Right hindlimb (tissue), 1 donor: ENCODE measurements at places on chromosomes 7 and 10.

DNA sequence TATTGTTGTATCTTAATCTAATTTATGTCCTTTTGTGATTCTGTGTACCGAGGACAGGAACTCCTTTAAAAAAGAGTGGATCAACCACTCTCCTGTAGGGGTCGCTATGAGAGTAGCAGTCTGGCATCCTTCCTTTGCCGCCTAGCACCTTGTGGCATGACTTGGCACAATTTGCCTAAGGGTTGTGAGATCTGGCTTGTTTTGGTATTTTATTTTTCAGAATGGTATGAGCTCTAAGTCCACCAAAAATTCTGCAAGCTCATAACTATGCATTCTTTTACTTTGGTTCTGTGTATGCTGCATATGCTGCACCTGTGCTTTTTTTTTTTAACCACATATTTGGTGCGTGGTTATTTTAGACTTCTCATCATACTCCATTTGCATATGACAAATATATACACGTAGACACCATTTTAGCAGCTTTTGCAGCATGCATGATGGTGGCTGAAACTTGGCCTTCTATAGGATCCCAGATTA, 112.8 kb downstream of the CDK14 start:
- DNase-seq = no peak

DNA sequence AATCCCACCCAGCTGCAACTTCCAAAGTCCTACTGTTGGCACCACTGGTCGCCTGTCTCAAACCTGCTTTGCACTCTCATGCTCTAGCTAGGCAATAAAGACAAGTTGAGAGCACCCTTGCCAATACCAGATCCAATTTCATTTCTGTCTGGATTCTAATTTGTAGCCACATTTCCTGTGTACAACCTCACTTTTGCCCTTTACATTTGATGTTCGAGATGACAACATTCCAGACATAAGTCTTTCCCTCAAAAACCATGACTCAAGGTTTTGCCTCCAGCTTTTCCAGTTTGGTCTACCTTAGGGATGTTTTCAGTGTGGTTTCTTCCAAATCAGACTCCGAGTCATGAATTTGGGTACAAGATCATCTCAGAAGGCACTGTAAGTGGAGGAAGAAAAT, 309.0 kb downstream of the GPAM start:
- DNase-seq = no peak

DNA sequence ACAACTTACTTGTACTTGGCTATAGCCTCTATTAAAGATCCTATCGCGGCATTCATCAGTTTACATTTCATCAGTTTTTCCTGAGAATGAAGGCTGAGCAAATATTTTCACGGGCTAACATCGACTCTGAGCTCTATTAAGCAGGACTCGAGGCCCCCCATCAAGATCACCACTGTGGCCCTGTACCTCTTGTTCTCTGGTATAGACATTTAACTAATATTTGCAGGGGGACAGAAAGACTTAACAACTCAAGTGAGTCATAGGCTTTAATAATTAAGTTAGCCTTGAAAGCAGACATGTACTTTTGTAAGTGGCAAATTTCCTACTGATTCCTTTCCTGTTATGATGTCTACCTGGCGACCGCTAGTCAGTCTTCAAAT, 45.4 kb downstream of the DOCK4 start:
- DNase-seq = no peak

GRCh38 chr7:5428478-5429252, 5.0 kb upstream of the TNRC18 start:
- DNase-seq = peak; percentile 82

DNA sequence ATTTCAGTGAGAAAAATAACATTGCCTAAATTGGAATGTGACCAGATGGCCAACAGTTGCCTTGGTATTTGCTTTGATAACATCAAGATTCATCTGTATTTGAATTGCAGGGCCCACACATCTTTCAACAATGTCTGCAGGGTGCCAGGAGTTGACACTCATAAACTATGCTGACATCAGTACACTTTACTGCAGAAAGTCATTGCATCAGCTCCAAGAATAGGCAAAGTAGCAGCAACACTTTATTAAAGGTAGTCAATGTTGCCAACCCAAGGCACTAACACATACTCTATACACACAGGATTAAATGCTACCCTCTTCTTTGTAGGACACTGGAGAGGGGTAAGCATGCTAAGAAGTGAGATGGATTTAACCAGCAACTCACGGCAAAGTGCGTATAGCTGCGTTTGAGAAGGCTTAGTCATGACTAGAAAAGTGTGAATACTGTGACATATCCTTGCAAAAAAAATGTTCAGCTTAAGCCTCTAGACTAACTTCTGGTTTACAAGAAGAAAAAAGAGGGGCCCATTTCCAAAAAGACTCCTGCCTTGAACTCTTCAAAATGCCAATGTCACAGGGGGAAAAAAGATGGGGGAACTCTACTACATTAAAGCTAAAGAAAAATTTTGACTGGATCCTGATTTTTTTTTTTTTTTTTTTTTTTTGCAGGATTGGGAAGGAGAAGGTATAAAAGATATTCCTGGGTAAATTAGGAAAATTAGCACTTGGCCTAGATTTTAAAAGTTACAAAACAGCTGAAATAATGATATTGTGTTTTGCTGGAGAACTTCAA, 2.2 kb downstream of the BBIP1 start:
- DNase-seq = no peak

GRCh38 chr7:29547421-29547820, 16.2 kb upstream of the PRR15 start:
- DNase-seq = no peak

DNA sequence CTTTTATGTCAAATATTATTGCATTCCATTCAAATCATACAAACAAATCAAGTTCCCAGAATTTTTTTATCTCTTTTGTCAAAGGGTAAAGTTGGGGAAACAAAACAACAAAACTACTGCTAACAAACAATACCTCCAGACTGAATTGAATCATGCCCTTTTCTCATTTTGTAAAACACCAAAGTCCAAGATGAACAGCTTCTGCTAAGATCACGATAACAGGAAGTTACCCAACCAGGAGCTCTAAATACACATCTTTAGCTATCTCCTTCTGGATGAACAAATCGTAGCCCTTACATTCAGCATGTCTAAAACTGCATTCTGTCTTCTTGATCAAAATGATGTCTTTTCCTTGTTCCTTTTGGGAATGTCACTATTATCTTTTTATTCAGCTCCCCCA, 97.4 kb downstream of the CTTNBP2 start:
- no peak for DNase-seq

GRCh38 chr10:37057261-37057660, 68.1 kb upstream of the ANKRD30A start:
- no peak for DNase-seq

DNA sequence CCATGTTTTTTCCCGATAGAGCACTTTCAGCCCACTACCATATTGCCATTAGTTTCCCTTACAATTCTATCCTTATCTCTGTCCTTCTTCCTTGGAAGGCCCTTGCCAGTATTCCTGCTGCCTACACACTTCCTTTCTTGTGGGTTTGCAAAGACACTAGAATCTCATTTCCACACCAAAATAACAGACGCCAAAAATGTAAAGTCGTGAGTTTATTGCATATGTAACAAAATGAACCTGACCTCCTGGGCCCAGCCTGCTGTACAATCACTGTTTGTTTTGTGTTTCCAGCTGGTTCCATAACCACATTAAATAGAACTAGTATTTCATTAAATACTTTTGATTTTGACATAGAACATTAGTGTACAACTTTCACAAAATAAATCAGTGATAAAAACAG, 116.7 kb downstream of the SMURF1 start:
- no peak for DNase-seq

GRCh38 chr7:84971360-84971759, 215.5 kb downstream of the SEMA3D start:
- DNase-seq = no peak

GRCh38 chr10:8245814-8246142, 191.3 kb downstream of the GATA3 start:
- DNase-seq = no peak

- no peak for DNase-seq
These were observed 319.2 kb downstream of the CDC14C start for GRCh38 chr7:49243521-49243920.

- no peak for DNase-seq
These were observed 1.4 kb upstream of the CALD1 start for GRCh38 chr7:134777908-134778580.

DNA sequence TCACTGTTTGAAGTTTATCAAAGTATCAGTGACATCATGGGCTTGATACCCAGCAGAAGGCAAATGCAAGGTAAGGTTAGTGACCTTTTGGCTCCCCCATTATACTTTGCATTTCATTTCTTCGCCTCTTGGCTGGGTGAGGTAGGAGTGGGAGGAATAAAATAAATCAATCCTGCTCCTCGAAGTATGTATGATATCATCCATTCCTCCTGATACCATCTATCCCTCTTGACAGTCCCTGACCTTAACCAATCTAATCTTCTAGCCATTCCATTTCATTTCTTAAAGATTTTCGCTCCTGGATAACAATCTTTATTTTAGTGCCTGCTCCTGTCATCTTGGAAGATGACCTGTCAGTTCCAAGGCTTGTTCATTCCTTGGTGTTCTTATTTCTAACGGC, 1083.3 kb downstream of the NXPH1 start:
- no peak for DNase-seq

GRCh38 chr7:111363099-111363498, 199.2 kb downstream of the IMMP2L start:
- DNase-seq = no peak

DNA sequence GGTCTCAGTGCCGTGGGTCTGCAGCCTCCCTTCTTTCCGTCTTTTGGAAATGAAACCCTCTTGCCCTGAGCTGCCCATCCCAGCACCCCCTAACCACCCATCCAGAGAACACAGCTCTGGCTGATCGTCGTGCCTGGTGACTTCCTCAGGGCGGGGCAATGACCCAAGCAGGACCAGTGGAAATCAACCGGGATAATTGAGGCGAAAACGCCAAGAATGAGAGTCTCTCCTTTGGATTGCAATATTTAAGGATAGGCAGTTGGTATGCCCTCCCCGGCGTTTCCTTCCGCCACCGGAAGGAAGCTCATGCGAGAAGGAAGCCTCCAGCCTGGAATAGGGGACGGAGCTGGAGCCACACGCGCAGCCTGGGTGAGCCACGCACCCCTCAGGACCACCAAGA, 73.7 kb upstream of the PFKP start:
- no peak for DNase-seq

GRCh38 chr10:42973870-42974692, 102.8 kb upstream of the RET start:
- no peak for DNase-seq

- DNase-seq = no peak
These were observed 1.8 kb downstream of the LRCH4 start for GRCh38 chr7:100584054-100584682.

- no peak for DNase-seq
These were observed 139.6 kb downstream of the ZMYND11 start for GRCh38 chr10:274866-275265.

GRCh38 chr10:122140461-122140902, 130.6 kb upstream of the BTBD16 start:
- DNase-seq = no peak
